ENCODE measurements at places on chromosomes 6 and 20.
A peak's percentile ranks its signal among the peaks of the same experiment; 100 is the strongest.

DNA sequence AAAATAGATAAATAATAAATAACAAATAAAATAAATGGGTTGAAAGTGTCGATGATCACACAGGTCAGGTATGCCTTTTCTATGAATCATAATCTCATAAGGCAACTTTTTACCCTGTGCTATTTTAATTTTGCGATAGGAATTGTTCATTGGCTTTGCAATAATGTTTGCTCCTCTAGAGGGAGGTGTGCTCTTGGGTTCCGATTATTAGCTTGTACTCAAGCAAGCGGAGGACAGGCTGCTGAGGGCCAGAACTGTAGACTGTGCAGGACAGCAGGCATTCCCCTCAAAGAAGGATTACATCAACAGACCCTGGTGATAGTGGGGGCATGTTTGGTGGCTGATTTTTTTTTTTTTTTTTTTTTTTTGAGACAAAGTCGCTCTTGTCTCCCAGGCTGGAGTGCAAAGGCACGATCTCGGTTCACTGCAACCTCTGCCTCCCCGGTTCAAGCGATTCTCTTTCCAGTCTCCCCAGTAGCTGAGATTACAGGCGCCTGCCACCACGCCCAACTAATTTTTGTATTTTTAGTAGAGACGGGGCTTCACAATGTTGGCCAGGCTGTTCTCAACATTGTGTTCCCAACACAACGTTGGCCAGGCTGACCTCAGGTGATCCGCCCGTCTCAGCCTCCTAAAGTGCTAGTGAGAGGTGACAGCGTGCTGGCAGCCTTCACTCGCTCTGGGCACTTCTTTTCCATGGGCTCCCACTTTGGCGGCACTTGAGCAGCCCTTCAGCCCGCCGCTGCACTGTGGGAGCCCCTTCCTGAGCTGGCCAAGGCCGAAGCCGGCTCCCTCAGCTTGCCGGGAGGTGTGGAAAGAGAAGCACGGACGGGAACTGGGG, 35.6 kb downstream of the RIOK1 start:
- peak; percentile 55 for DNase-seq

- DNase-seq, result no peak
Observed at GRCh38 chr20:38563802-38564431, 17.1 kb upstream of the ADIG start.

DNA sequence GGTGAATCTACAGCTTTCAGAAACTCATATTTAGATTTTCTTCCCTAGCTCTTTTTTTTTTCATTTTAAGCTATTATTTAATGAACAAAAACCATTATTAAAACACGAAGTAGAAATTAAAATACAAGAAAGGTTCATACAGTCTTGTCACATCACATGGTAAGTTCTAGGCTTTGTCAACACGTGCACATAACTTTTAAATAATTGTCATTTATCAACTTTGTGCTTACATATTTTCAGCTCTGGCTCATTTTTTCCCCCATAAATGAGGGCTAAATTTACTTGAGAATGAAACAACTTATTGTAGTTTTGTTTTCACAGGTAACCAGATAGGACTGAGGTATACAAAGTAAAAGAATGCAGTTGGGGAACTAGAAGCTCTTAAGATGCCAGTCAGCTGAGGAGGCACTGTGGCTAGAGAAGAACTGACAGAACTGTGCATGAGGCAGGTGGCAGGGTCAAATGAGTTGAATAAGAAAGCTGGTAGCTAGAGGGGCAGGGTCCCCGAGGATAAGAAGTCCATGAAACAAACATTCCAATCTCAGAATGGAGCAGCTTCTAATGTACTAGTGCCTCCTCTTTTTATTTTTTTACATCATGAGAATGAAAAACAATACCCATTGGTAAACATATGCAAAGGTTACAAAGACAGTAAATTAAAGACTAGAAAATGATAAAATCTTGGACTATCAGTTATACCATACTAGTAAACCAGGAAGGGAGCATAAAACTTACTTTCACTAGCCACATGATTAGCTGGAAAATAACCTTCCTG, 141.5 kb downstream of the MYB start:
- DNase-seq, result no peak

- no peak for DNase-seq
Observed at GRCh38 chr20:62418709-62419487, 8.4 kb downstream of the RBBP8NL start.

GRCh38 chr20:16260911-16261310, 312.3 kb downstream of the KIF16B start:
- no peak for DNase-seq

- DNase-seq, result no peak
Observed at GRCh38 chr6:24387818-24388217, 14.9 kb upstream of the MRS2 start.

GRCh38 chr6:53264915-53265607, 83.7 kb downstream of the ELOVL5 start:
- DNase-seq, result no peak

GRCh38 chr6:5672581-5673011, 334.1 kb downstream of the NRN1 start:
- no peak for DNase-seq

GRCh38 chr6:131005439-131006016, 57.5 kb downstream of the EPB41L2 start:
- no peak for DNase-seq

DNA sequence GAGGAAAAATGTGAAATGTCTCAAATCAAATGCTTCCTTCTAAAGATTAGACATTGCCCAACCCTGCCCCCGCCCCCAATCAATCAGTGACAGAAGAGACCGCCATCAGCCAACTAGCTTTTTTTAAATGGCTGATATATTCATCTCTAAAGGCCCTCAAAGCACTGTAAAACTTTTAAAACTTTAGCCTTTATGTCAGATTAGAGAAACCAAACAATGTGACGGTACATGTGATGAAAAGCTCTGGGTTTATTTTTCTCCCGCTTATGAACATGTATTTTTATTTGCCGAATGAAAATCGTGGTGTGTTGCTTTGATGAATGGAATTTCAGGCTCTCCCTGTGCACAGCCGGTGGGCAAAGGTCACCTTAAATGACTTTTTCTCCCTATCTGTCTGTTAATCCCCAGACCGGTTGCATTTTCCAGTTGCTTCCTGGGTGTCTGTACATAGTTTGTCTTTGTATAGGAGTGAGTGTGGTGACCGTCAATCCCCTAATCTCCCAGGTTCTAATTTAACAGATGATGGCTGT, 38.5 kb downstream of the TBC1D7 start:
- no peak for DNase-seq

- DNase-seq, result peak; percentile 24
Observed at GRCh38 chr20:62754122-62754990, 41.9 kb upstream of the MRGBP start.

DNA sequence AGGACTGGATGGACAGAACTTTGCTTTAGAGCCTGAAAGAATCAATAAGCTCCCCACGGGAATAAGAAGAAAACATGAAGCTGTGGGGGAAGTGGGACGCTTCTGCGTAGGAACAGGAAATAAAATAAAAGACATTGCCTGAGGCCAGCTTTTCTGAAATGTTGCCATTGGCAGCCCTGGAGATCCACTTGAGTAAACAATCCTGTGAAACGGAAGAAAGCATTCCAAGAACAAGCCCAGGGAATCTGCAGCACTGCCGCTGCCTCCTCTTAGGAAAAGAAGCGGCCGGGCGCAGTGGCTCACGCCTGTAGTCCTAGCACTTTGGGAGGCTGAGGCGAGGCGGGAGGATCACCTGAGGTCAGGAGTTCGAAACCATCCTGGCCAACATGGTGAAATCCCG, 182.3 kb upstream of the RALGAPA2 start:
- no peak for DNase-seq

DNA sequence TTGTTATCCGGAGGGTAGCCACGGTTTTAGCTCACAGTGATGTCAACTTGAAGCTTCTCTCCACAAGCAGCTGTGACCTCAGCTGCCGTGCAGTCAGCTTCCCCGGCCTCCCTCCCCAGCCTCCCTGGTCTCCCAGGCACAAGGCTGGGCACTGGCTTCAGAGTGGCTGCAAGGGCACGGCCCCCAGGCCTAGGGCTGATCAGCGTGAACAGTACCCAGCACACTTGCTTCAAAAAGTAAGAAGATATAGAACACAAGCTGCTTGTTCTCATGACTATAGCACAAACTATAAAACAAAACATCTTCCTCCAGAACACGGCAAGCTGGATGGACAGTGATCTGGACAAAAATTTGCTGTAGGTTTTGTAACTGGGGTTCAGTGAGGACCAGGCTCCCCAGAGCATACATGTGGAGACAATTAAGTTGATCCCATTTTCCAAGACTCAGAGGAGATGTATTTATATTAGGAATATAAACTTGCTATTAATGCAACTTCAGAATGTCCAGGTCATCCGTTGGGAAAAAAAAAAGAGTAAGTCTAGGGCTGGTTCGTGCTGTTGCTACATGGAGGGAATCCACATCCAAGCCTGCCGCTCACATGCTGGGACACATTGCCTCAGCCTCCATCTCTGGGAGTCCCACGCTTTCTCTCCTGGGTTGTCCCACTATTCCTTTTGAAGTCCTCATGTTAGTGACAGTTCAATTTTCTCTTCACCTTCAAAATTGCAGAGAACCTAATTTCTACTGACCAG, 199.4 kb upstream of the THBS2 start:
- DNase-seq, result no peak

GRCh38 chr6:145548933-145549648, 186.2 kb downstream of the EPM2A start:
- DNase-seq, result no peak

- peak; percentile 72 for DNase-seq
Observed at GRCh38 chr6:42782689-42783176, 881 bp downstream of the BICRAL start.

DNA sequence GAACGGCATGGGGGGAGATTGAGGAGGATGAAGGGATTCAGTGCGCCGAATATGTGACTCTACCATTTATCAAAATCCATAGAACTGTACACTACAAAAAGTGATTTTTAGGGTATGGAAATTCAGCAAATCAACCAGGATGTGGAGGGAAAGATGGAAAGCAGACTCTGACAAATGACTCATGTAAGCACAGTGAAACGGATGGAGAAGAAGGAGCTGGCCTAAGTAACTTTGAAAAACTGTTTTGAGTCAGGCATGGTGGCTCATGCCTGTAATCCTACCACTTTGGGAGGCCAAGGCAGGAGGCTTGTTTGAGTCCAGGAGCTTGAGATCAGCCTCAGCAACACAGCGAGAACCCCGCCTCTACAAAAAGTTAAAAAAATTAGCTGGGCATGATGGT, 39.2 kb downstream of the MUC22 start:
- no peak for DNase-seq

GRCh38 chr20:20593447-20594170, 118.8 kb downstream of the RALGAPA2 start:
- peak; percentile 36 for DNase-seq

- no peak for DNase-seq
Observed at GRCh38 chr20:25549843-25550477, 35.4 kb downstream of the NINL start.

DNA sequence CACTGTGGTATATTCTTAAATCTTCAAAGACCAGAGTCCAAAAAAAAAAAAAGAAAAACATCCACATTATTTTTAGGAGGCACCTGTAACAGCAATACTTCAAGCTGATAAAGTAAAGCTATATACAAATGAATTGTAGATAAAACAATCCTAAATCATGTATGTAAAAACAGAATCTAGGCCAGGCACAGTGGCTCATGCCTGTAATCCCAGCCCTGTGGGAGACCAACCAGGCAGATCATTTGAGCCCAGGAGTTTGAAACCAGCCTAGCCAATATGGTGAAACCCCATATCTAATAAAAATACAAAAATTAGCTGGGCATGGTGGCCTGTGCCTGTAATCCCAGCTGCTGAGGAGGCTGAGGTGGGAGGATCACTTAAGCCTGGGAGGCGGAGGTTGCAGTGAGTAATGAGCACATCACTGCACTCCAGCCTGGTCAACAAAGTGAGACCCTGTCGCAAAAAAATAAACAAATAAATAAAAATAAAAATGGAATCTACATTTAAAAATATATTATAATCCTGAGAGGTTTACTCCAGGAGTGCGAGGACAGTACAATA, 7.3 kb downstream of the NAPB start:
- DNase-seq, result no peak

DNA sequence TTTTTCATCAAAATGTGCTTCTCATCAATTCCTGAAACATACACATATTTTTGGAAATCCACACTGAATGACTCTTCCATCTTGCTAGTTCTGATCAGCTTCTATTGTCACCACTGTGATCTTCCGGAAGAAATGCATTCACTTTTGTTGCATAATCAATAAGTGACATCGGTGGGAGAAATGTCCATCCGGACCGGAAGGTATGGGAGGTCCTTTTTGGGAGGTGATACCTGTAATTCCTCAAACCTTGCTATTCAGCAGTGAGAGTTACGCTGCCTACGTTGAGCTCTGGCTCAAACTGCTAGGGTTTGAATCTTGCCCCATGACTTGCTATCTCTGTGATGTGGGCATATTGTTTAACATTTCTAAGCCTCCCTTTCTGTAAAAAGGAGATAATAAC, 16.6 kb upstream of the TFB1M start:
- DNase-seq, result no peak

GRCh38 chr6:4351520-4352321, 216.3 kb upstream of the ECI2 start:
- peak; percentile 63 for DNase-seq

- DNase-seq, result no peak
Observed at GRCh38 chr6:135251498-135252441, 70.7 kb downstream of the MYB start.

GRCh38 chr6:11271228-11272020, 39.0 kb upstream of the NEDD9 start:
- DNase-seq, result no peak

GRCh38 chr6:56866917-56867522, 87.9 kb upstream of the BEND6 start:
- DNase-seq, result no peak

DNA sequence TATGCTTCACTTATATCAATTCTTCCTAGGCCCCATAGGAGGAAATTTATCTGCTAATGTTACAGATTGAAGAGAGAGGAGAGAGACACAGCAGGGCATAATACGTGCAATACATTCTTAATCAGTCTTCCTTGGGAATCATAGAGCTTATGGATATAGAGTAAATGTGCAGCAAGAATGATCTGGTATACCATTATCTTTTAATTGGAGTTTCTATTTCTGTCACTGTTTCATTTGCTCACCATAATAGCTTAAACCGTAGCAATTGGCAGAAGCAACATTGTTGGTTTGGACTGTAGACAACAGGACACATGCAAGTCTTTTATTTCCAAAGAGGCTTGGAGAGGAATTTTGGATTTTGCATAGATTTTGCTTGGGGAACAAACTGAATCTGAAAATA, 68.1 kb upstream of the PCSK2 start:
- DNase-seq, result no peak
